Kidney glomerular epithelial cell (primary cell): ENCODE measurements at places on chromosomes 3 and 15.

GRCh38 chr3:58403513-58404109 is 30.0 kb downstream of the PDHB start:
- DNase-seq = no peak

- no peak for DNase-seq
Measured at GRCh38 chr3:43023746-43024145, 44.6 kb downstream of the GASK1A start.

GRCh38 chr3:76760336-76760735 is 279.6 kb upstream of the ROBO2 start:
- DNase-seq = no peak

DNA sequence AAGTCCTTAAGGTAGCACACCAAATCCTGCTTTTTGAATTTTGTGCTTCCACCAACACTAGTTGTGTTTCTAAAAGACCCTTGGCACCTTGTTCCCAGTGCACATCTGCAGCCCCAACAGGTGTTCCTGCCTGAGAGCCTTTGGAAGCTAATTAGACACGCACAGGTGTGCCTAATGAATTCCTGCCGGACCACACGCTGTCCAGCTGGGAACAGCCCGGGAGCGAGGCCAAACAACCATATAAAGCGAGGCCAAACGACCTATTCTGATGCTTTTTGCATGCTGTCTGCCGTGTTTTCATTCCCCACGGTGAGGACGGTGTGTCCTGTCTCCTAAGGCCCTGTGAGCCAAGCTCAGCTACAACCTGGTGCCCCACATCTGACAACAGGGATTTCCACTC is 99.5 kb downstream of the ATG7 start:
- no peak for DNase-seq

- DNase-seq = no peak
Measured at GRCh38 chr3:55859305-55859704, 372.2 kb upstream of the WNT5A start.

- no peak for DNase-seq
Measured at GRCh38 chr3:123153125-123154019, 48.4 kb upstream of the SEC22A start.

DNA sequence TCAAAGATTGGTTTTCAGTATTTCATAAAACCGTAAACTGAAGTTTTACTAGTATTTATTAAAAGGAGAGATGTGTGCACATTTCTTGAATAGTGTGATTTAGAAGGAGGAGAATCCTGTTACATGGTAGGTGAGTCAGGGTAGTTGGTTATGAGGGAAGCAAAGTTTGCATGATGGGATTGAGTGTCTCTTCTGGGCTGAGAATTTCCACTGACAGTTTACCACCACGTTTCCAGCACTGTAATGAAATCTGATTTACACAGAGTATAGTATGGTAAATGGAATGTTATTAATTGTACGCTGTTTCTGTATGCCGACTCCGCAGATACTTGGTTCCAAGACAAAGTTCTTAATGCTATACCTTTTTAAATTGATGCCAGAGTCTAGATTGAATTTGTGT is 1.6 kb downstream of the NECTIN3 start:
- DNase-seq = no peak

GRCh38 chr3:89250742-89251141 is 143.3 kb downstream of the EPHA3 start:
- DNase-seq = no peak

GRCh38 chr15:39181940-39182339 is 398.9 kb upstream of the THBS1 start:
- peak; percentile 67 for DNase-seq

DNA sequence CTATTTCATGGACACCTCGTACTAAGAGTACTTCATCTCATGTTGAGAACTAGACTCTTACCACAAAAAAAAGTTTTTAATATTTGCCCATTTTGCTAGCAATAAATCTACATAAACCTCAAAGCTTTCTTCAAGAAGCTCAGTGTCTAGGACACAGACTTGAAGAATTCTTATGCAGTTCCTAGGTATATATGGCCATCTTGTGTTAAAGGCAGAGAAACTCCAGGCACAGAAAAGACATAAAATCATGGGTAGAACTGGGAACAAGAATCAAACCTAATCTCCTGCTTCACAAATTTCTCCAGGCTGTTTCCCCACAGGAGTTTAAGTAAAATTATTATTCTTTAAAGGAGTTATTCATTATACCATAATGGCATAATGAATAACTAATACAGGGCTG is 4.4 kb downstream of the MBD4 start:
- no peak for DNase-seq

- no peak for DNase-seq
Measured at GRCh38 chr15:58522865-58523264, 91.1 kb downstream of the LIPC start.
